ENCODE measurements at places on chromosomes 3 and 15.

DNA sequence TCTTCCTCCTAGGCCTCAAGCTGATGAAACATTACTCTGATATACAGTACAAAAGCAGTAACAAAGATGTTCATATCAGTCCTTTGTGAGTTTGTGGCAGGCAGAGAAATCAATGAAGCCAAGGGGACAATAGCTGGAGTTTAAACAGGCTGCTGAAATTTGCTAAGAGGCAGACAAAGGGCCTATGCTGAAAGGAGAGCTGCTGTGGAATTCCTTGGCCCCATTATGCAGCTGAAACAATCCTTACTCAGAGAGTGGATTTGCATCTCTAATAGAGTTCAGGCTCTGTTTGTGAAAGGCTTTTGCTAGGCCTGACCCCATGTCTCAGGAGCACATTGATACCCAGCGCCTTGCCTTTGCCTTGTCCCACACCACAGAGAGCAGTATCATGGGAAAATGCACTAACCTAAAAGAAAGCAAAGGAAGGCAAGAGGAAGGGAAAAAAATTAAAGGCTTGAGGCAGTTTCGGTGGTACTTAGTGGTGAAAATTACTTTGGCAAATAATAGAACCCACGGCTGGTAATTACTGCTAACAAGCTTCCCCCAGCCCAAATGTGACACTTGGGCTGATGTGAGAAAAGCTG is 195.0 kb upstream of the EPHA3 start:
- no peak for DNase-seq

DNA sequence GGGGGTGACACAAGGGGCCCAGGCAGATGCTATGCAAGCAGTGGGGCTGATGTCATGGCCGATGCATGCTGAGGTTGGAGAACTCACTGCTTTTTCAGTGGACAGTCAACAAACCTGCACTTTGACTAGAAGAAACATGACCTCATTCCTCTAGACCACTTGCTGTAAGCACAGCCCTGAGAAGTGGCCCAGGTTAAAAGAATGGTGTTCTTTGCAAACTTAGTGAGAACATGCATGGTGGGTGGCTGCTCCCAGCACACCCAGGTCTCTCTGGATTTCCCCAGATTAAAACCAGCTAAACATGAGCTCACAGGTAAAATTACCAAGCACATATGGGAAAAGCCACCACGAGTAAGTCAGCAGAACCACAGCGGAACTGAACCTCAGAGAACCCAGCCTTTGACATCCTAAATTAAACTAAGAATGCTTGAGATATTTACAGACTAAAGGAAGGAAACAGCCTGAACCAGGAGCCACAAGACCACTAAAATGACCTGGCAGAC is 15.5 kb downstream of the DLEC1 start:
- no peak for DNase-seq

DNA sequence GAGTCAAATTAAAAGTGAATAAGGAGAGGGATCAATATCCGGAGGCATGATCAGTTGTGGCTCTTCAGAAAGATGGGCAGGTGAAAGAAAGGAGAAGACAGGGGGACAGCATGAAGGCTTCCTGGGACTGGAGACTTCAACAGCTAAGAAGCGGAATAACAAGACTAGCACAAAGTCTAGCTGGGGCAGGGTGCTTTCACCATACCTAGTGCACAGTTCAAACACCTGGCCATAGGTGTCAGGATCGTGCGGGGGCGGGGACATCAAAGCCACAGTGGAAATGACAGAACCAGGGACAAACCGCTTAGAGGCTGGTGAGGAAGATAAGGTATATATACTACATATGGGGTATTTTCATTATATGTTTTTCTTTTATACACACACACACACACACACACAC is 66.2 kb upstream of the FOXP1 start:
- no peak for DNase-seq

DNA sequence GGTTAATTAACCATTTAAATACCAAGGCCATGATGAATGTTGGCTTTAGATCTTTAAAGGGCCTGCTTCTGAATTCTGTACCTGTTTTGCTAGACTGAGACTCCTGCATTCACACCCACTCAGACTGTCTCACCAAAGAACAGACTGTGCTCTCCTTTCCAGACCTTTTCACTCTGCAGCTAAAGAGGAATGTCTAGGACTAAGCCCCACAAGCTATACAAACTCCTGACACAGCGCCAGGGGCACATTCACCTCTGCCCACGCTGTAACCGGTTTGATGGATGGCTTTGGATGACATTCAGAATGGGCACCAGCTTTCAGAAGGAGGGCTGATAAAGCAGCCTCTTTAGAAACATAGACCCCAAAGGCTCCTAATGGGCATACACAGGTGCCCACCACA is 200.1 kb downstream of the KCNMB2 start:
- DNase-seq, result no peak

DNA sequence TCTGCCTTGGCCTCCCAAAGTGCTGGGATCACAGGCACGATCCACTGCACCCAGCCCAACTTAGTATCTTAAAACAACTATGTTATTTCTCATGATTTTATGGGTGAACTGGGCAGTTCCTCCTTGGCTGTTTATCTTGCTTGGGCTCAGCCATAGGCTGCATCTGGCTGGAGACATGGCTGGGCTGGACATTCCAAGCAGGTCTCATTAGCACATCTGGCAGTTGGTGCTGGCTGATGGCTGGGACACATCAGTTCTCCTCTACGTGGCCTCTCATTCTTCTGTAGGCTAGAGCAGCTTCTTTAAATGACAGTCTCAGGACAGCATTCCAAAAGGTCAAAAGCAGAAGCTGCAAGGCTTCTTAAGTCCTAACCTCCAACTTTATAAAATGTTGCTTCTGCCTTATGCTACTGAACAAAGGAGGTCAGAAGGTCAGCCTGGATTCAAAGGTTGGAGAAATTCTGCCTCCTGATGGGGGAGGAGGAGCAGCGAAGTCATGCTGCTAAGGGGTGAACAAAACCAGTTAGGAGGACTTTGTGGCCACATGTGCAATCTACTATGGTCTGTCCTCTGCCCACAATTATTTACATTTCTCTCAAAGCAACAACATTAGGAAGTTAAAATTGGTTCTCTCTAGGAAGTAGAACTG is 144.0 kb downstream of the AQP9 start:
- no peak for DNase-seq

- DNase-seq, result no peak
Observed at GRCh38 chr15:63435204-63435820, 53.7 kb upstream of the CA12 start.

- DNase-seq, result no peak
Observed at GRCh38 chr15:70023064-70023768, 74.5 kb downstream of the TLE3 start.

GRCh38 chr15:81886591-81886990 is 159.2 kb downstream of the MEX3B start:
- DNase-seq, result no peak

- DNase-seq, result no peak
Observed at GRCh38 chr3:101828276-101828675, 21.0 kb upstream of the NFKBIZ start.

DNA sequence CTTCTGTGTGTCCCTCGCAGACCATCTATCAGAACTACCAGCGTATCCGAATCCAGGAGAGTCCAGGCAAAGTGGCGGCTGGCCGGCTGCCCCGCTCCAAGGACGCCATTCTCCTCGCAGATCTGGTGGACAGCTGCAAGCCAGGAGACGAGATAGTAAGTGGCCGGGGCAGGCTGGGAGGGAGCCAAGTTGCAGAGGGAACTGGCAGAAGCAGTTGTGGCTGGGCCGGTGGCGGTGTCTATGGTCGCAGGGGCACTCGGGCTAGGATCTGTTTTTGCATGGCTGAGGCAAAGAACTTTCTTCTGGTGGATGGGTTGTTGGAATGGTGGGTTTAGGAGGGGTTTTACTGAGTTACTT is 10.1 kb downstream of the MCM2 start:
- no peak for DNase-seq

DNA sequence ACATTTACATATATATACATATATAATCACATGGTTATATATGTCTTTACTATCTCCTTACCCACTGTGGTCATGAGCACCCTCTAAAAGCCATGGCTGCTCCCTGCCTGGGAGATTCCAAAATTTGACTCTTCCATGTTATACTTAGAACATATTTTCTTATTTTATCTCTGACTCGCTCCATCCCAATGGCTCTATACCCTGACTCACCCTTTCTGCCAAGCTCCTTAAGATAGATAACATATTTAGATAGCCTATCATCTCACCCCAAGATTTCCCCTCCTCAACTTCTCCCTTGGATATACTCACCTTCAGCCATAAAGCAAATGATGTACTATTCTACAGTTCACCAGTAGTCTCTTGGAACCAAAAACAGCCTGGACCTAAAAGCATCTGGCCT is 65.1 kb downstream of the CD200R1L start:
- no peak for DNase-seq

DNA sequence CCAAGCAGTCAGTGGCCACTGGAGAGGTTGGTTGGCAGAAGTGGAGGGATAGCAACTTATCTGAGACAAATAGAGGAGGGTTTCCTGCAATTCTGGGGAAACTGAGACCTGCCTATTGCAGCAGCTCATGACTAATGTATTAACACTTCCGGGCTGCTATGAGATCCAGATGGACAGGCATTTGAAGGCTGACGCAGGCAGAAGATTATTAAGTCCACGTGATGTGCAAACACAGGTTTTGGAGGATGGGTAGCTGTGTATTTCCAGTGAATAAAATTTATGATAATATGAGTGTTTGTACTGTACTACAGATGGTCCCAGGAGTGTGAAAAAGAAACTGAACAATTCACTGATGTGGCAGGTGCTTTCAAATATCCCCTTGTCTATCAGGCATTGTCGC is 28.5 kb upstream of the CFAP161 start:
- no peak for DNase-seq

GRCh38 chr3:55376753-55377347 is 110.3 kb downstream of the WNT5A start:
- no peak for DNase-seq

- no peak for DNase-seq
Observed at GRCh38 chr15:69465253-69465652, 12.6 kb downstream of the RPLP1 start.

GRCh38 chr3:100496711-100497261 is 4.4 kb downstream of the TMEM45A start:
- DNase-seq, result no peak

- DNase-seq, result no peak
Observed at GRCh38 chr3:147864754-147865354, 455.7 kb downstream of the ZIC1 start.

- DNase-seq, result peak; percentile 64
Observed at GRCh38 chr3:49007771-49008528, 759 bp downstream of the WDR6 start.

DNA sequence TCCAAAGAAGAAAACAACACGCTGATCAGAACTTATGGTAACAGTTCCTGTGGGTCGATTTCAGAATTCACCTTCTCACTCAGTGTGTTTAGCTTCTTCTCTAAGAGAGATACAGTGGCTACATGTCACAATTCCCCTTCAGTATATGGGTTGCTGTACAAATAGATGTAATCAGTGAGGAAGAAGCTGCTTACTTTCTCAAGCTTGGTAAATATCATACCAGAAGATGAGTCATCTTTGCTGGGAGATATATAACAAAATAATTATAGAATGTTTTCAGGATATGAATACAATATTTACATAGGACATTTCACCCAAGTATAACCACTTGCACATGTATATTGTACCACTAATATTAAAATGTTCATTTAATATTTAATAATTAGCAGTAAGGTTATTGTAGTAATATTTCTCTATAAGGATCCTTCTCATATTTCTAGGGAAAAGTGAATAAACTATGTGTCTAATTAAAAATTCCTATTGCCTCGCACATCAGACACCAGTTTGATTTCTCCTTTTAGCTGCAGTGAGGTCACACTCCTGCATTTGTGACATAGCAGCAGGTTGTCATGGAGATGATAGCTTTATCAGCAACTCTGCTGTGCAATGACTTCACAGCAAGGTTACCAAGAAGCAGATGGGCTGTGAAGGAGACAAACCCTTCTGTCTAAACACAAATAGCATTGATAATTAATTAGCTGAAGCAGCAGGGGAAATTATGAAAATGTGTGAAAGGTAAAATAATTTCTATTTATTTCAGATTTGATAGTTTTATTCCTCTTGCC is 211.4 kb downstream of the TUSC7 start:
- no peak for DNase-seq

DNA sequence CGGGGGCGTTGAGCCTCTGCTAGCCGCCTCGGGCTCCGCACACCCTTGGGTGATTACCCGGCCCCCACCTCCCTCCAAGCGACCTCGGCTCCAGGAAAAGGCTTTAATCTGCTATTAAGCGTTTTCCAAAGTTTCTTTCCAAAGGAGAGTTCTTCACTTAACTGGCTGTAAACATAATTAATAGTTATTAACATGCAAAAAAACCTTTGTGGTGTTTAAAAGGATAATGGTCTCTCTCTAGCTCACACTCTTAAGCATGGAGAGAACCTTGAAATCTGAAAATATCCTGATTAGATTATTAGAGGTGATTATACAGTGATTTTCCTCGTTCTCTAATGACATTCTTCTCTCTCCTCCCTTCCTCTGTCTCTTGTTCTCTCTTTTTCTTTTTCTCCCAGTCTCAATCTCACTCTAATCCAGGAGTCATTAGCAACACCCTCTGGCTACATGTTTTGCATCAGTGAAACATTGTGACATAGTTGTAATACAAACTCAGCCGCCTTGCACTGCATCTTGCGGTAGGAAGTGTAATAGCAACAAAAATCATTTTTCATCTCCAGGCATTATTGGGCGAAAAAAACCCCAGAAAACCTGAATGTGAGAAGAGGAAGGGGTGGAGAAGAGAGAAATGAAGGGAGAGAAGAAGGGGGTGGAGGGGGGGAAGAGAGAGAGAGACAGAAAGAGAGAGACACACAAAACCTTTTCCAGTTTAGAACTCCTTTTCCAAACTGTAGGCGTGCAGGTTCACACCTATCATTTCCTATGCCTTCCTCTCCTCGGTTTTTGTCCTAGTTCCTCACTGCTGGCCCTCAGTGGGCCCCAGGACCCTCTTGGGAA is 24.4 kb downstream of the NR2F2 start:
- DNase-seq, result no peak

- DNase-seq, result peak; percentile 26
Observed at GRCh38 chr15:55267401-55268175, 22.0 kb downstream of the RAB27A start.

GRCh38 chr15:29815000-29815710 is 7.1 kb downstream of the TJP1 start:
- no peak for DNase-seq

DNA sequence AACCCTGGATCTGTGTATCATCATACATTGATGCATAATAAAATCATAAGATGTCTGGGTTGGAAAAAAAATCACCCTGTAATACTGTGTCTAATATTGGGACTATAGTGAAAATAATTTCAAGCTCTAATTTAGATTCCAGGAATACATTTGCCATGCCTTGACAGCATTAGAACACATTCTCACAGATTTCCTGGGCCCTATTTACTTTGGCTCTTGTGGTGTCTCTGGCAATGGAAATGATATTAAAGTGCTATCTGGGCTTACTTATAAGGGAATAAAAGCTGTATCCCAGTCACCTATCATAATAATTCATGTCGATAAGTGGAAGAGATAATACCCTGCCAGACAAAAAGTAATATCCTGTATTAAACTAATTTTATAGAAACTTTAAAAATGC is 472.0 kb downstream of the ZPLD1 start:
- no peak for DNase-seq

All from activated naive CD4-positive, alpha-beta T cell (primary cell).